NCI-H187 treated with DMSO at 0.1 percent for 48 hours (cell line): ENCODE measurements at places on chromosomes 7 and 10.

DNA sequence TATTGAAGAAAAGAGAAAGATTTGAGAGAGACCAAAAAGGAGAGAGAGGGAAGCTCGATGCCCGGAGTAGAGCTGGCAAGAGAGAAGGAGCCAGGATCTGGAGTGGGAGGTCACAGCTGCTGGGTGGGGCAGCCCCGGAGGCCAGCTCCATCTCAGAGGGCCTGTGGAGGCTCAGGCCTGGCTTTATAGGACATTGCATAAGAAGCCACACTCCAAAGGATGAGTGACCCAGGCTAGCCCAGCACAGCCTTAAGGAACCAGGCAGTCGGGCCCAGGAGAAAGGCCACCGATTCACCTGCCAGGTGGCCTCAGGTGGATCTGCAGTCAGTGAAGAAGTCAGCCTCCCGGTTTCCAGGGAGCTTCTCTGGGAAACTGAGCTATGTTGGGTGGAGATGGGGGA lies 676 bp downstream of the PLAC9 start:
- no peak for DNase-seq

- DNase-seq: no peak
Observed at GRCh38 chr7:97020996-97021746, 3.5 kb downstream of the DLX5 start.

- DNase-seq: no peak
Observed at GRCh38 chr7:4808565-4808964, 33.1 kb downstream of the AP5Z1 start.

GRCh38 chr10:19815731-19816410 lies 361 bp upstream of the PLXDC2 start:
- DNase-seq: no peak

DNA sequence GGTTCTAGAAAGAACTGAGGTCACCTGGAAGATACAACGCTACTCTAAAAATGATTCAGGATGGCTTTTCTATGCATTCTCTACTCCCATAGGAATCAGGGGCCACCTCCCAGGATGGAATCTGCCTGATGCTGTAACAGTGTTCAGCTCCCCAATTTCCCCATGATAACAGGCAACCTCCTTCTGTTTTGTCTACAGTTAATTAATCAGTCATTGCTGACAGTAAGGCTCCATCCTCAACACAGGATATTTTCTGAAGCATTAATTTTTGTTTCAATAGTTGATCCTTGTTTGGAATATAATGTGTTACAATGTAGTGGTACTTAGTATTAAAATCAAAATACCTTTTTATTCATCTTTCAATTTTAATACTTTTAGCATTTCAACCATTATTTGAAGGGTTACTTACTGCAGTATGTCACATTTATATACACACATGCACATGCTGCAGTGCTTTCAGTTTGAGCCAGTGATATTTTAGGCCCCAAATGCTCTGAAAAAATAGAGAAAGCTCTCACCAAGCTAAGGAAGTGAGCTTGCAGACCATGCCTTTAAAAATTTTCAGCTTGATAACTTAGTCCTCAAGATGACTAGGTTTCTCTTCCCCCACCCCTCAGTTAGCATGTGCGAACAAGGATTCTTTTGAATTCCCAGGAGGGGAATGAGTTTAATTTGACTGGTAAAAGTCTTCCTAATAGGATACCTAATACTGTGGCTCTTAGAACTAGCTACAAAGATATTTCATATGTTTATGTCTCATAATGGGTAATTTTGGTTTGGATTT lies 592 bp upstream of the PIK3CG start:
- DNase-seq: no peak

DNA sequence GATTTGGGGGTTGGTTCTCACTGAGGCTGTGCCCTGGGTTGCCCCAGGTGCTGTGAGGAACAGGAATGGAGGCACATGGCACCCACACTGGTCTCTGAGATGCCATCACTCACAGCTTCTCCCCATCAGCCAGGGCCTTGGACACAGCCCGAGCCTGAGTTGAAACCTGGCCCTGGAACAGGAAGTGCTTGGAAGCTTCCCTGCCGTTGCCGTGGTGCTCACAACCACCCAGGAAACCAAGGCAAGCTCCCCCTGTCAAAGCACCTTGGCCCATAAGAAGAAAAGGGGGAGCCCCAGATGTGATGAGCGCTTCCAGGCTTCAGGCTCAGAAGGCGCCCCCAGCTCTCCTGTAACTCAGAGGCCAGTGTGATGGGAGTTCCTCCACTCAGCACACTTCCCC lies at the start of gene BTBD16:
Gene BTBD16 (plus strand): TSS at position 221 of the 400 bp plus-strand sequence. CDS start 3,786 bp downstream, outside the sequence.
- no peak for DNase-seq

DNA sequence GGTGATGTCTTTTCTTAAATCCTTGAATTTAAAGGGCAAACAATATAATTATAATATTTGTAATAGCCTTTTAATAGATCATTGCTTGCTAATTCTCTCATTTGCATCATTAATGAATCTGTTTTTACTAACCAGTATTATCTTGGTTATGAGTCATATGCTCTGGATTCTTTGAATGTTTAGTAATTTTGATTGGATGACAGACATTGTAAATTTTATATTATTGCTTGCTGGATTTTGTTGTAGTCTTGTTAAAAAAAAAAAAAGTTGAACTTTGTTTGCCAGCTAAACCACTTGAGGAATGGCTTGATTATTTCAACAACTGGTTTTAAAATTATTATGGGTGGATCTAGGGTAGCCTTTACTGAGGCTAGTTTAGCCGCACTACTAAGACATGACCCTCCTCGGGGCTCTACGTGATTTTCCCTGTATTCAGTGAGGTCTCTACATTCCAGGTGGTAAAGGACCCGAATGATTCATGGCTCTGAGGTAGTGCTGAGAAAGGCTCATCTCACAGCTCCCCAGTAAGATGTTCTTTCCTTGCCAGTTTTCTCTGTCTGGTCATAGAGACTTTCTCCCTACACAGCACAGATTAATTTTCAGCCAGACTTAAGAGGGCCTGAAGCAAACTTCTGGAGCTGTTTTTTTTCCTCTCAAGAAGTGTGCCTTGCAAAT lies 8.5 kb downstream of the C10orf90 start:
- DNase-seq: no peak

GRCh38 chr10:29838539-29838938 lies 203.8 kb upstream of the SVIL start:
- DNase-seq: no peak

DNA sequence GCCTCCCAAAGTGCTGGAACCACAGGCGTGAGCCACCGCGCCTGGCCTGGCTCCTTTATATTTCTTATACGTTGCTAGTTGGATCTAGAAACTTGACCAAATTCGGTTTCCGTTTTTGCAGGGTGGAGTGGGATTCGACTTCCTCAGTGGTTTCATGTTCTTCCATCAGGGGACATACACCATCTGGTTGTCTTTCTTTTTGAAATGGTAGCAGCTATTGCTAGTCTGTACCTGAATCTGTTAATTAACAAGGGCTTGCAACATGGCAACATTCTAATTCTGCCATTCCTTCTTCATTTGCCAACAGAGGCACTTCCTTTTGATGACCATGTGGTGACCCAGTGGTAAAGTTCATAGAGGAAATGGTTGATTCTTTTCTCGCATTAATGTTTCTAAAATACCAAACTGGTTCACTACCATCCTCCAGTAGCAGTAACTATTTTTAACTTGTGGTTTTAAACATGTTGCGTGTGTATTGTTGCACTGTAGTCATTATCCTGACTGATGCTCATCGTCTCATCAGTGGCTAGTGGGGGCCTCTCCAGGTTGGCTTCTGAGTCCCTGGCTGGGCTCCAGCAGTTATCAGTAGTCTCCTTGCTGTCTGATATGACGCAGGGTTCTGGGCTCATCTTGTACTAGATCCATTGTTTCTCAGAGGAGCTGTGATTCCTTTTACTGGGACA lies 159.2 kb downstream of the RGS10 start:
- no peak for DNase-seq

GRCh38 chr7:75650681-75651080 lies 88.1 kb downstream of the HIP1 start:
- no peak for DNase-seq

DNA sequence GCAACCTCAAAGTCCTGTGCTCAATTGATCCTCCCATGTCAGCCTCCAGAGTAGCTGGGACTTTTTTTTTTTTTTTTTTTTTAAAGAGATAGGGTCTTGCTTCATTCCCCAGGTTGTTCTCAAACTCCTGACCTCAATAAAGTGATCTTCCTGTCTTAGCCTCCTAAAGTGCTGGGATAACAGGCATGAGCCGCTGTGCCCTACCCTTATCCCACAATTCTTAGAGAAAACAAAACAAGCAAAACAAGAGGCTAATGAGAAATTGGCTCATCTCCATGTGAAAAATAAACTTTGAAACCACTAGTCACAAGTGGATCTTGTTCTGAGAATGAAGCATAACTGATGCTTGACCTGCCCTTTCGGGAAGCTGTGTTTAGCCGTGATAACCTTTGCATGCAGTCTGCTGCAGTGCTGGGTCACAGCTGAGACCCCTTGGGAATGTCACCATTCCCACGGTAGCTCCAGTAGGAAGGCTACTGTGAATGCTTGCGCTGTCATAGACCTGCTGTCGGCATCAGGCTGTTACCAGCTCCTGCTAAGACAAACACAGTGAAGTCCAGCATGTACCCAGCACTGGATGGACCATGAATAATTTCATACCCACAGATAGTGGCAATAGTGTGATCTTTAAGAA lies 290.7 kb upstream of the KIAA1217 start:
- no peak for DNase-seq

- DNase-seq: no peak
Observed at GRCh38 chr10:78955206-78955605, 113.6 kb upstream of the ZMIZ1 start.

GRCh38 chr10:86642499-86642898 lies 11.8 kb upstream of the OPN4 start:
- no peak for DNase-seq

- no peak for DNase-seq
Observed at GRCh38 chr7:27220440-27220955, 20.6 kb upstream of the HOXA13 start.

GRCh38 chr7:140674899-140675701 lies 2.4 kb downstream of the ADCK2 start:
- DNase-seq: no peak

DNA sequence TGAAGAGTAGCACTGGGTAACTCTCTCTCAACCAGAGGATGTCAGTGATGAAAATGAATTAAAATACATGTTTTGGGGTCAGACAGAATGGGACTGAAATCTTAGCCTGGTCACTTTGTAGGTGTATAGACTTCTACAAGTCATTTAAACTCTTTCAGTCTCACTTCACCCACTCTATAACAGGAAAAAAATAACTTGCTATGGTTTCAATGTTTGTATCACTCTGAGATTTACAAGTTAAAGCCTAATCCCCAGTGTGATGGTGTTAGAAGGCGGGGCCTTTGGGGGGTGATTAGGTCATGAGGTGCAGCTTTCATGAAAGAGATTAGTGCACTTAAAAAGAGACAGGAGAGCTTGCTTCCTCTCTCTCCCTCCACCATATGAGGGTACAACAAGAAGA lies 134.8 kb downstream of the INHBA start:
- no peak for DNase-seq
